Frontal cortex (tissue), 4 donors: ENCODE measurements at places on chromosomes 6 and 20. TPM values are rescaled to one million over a fixed set of nuclear protein-coding genes. Genes with fewer than 3 reads are reported as not detected.

RFX6 gene
- total RNA-seq, result not detected

CRISP3 gene
- total RNA-seq, result under 0.01 TPM

DNA sequence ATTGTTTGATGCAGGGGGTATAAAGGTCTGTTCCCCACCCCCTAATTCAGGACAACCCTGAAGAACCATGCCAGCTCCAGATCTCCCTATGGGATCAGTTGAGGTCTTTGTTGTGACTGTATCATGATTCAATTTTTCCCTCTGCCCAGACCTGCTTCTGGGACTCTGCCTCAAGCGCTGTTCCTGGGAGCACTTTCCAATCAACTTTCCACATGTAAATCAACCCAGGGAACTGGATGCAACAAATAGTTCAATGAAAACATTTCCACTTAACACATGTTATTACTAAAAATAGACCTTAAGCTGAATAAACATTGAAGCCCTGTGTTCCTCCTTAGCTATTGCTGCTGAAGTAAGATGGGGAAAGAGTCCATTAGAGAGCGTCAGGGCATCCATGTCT, 139.5 kb downstream of the C6orf58 start:
- DNase-seq, result no peak

DNA sequence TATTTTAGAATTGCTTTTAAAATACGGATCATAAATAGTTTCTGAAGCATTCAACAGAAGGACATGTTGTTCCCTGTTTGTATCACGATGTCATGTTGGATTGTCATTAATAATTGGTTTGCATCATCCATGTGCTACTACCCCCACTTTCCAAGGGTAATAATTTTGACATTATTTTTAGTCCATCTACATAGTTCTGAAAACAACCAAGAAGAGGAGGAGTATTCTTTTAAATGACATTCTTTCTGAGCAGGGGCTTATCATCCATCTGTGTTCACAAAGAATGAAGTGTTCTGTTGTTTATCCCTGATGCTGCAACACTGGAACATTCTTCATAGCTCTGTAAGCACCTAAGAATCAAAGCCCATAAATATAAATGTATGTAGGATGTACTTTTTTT, 151.0 kb upstream of the CITED2 start:
- no peak for DNase-seq

DNA sequence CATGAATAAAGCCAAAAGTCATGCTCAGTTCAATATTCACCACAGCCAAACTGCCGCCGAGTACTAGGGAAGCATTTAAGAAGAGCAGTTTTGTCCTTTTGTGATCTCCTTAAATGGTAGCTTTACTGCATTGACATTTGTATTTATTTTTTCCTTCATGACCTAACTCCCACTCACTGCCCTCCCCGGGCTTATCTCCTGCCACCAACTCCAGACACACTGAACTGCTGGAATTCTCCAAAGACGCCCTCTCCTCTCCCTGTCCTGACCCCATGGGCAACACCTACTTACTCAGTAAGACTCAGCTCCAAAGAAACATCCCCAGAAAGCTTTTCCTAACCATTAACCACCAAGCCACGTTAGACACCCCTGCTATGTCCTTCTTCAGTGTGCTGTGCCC, 48.5 kb upstream of the CNKSR3 start:
- DNase-seq, result no peak
